ENCODE measurements at places on chromosomes 3 and 15.

GRCh38 chr3:140580746-140581145, 97.1 kb upstream of the TRIM42 start:
- peak; percentile 31 for DNase-seq

GRCh38 chr3:126295407-126295939, 61.7 kb downstream of the KLF15 start:
- DNase-seq, result no peak

DNA sequence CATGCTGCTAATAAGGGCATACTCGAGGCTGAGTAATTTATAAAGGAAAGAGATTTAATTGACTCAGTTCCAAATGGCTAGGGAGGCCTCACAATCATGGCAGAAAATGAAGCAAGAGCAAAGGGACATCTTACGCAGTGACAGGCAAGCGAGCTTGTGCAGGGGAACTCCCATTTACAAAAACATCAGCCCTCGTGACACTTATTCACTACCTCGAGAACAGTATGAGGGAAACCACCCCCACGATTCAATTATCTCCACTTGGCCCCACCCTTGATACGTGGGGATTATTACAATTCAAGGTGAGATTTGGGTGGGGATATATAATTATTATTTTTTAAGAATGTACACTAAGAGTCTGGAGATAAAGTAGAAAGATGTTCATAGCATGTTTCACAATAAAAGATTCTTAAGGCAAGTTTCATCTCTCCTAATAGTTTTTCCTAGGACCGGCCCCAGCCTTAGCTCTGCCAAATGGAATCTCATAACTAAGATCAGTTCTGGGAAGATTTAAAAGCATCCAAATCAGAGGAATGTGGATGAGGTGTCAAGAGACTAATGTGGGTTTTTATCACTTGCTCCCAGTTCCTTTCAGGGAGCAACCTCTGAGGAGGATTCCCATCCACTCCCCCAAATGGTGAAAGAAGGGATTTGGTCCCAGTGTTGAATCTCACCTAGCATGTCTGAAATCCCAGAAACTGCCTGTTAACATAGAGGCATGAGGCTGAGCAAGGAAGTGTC, 221.0 kb downstream of the ZMAT3 start:
- DNase-seq, result no peak

- DNase-seq, result no peak
These were observed 40.5 kb downstream of the HES1 start for GRCh38 chr3:194176274-194176991.

GRCh38 chr3:27565201-27565852, 81.1 kb upstream of the SLC4A7 start:
- DNase-seq, result no peak

- no peak for DNase-seq
These were observed 97.7 kb downstream of the ROBO2 start for GRCh38 chr3:77137559-77137958.

GRCh38 chr3:129577366-129577765, 29.1 kb downstream of the PLXND1 start:
- DNase-seq, result no peak

DNA sequence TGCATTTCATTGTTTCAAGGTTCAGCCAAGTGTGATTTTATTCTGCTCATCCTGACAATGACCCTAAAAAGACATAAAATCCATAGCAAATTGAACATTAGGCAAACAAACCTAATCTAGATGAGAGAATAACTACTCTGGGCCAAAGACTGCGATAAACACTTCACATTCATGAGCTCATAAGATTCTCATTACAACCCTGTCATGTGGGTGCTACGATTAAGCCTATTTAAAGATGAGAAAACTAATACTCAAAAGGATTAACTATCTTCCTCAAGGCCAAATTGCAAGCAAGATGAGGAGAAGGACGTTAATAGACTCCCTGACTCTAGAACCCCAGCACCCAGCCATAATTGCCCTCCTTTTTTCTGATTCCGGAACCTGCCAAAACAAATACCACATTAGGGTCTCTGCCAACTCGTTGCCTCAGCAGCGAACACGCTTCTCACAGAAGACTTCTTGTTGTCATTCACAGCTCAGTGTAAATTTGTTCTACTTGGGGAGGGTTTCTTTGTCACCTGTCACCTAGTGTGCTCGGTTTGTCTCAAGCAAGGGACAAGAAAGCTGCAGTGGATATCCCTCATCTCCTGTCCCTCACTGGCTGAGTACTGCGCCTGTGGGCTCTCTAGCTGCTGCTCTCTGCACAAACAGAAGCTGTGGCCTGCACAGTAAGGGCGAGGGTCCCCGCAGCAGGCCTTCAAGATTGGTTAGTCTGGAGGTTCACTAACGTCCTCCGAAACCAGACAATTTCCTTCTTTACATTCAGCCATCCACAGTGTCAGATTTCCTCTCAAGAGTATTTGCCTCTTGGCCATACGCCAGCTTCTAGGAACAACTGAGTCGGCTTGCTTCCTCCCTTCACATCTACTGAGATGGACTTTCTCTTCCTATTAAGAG, 200.0 kb upstream of the UBE2E2 start:
- DNase-seq, result no peak

GRCh38 chr3:51538115-51538458, 432 bp upstream of the RAD54L2 start:
- DNase-seq, result peak; percentile 53

DNA sequence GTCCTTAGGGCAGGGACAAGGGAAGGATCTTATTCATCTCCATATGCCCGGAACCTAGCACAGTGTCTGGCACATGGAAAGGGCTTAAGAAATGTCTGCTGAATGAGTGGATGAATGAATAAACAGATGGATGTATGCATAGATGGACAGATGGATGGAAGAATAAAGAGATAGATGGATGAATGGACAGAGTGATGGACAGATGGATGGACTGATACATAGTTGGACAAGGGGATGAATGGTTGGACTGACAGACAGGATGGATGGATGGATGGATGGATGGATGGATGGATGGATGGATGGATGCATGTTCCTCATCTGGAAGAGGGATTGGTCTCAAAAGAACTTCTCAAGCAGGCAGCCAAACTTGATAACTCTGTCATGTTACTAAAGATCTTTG, 177.6 kb downstream of the MEGF11 start:
- no peak for DNase-seq

- no peak for DNase-seq
These were observed 3.4 kb upstream of the ZBED2 start for GRCh38 chr3:111598552-111598951.

DNA sequence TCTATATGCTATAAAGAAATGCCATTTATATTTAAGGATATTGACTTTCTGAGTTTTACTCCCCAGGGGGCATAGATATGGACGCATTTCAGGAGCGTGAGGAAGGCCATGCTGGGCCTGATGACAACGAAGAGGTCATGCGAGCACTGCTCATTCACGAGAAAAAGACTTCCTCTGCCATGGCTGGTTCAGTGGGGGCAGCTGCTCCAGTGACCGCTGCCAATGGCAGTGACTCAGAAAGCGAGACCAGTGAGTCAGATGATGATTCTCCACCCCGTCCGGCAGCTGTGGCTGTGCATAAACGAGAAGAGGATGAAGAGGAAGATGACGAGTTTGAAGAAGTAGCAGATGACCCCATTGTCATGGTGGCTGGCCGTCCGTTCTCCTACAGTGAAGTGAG, 38.4 kb downstream of the GTF2E1 start:
- DNase-seq, result no peak

DNA sequence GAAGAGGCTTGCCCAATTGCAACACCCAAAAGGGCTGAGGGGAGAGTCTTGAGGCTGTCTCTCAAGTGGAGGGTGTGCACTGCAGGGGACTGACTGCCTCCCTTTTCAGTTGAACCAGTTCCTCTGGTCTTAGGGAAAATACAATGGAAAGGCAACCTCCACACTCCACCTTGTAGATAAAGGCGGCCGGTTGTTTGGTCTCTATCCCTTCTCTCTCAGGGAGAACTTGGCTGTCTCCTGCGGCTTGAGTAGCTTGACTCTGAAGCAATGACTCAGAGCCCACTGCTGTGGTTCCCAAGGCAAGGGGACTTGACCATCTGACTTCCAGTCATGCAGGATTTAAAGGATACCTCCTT, 143.2 kb upstream of the UMPS start:
- DNase-seq, result no peak

DNA sequence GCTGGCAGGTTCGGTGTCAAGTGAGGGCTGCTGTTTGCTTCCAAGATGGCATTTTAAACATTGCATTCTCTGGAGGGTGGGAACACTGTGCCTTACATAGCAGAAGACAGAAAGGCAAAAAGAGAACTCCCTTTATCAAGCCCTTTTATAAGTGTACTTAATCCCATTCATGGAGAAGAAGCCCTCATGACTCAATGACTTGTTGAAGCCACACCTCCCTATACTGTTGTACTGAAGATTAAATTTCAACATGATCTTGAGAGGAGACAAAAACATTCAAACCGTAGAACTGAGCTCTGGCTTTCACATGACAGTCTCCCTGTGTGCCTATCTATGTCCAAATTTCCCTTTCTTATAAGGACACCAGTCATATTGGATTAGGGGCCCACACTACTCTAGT, 443.4 kb upstream of the CDIN1 start:
- no peak for DNase-seq

- no peak for DNase-seq
These were observed 12.6 kb downstream of the MELTF start for GRCh38 chr3:197017003-197017402.

DNA sequence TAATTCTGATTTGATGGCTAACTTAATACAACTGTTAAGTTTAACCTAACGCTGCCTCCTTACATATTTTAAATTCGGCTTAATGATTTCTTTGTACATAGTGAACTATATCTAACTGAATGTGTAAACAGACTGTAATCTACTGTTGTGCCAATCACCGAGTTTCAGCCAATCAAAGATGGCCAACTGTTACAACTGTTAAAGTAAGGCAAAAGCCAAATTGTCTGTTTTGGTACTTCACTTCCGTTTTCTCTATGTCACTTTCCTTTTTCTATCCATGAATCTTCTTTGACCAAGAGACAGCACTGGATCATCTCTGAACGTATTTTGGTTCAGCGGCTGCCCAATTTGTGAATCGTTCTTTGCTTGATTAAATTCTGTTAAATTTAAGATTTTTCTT, 137.0 kb downstream of the LMLN start:
- no peak for DNase-seq

DNA sequence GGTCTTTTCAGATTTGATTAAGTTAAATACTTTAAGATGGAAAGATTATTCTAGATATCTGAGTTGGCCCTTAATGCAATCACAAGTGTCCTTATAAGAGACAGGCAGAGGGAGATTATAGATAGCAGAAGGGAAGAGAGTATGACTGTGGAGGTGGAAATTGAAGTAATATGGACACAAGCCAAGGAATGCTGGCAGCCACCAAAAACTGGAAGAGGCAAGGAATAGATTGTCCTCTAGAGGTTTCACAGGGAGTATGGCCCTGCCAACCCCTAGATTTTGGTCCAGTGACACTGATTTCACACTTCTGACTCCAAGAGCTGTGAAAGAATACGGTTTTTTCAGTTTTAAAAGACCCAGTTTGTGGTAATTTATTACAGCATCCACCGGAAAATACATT, 1498.7 kb upstream of the CADM2 start:
- DNase-seq, result no peak

DNA sequence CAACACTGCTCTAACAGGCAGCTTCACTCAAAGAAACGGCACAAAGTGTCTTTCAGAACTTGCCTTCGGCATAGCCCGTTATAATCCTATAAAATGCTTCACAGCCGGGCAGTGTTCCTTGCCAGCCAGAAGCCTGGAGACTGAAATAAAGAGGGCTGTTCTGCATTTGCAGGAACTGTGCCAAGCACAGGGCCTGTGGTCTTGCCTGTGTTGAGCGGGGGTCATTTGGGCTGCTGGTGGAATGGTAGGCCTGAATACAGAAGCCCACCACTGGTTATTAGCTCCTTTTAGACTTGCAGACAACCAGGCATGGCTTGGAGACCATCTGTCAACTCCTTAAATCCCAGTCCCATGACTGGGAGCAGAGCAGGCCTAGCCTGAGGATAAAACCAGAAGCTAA, 4.7 kb upstream of the ARHGEF3 start:
- DNase-seq, result no peak

GRCh38 chr3:170598091-170598502, 12.2 kb upstream of the SLC7A14 start:
- no peak for DNase-seq

DNA sequence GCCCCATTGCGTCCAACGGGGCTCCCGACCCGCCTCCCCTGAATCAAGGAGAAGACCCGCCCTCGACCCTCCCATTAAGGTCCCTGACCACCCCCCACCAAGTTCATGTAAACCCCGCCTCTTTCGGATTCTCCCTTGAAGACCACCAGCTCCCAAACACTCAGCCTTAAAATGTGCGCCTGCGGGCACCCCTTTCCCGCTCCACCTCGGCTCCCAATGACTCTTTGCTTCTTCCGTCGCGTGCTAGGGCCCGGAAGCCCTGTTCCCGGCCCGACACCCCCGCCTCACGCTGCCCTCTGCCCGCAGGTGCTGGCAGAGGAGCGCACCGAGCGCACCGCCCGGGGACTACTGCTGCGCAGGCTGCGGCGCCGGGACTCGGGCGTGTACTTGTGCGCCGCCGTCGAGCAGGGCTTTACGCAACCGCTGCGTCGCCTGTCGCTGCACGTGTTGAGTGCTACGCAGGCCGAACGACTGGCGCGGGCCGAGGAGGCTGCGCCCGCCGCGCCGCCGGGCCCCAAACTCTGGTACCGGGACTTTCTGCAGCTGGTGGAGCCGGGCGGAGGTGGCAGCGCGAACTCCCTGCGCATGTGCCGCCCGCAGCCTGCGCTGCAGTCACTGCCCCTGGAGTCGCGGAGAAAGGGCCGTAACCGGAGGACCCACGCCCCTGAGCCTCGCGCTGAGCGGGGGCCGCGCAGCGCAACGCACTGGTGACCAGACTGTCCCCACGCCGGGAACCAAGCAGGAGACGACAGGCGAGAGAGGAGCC, 2.7 kb upstream of the LSMEM2 start:
- DNase-seq, result no peak

DNA sequence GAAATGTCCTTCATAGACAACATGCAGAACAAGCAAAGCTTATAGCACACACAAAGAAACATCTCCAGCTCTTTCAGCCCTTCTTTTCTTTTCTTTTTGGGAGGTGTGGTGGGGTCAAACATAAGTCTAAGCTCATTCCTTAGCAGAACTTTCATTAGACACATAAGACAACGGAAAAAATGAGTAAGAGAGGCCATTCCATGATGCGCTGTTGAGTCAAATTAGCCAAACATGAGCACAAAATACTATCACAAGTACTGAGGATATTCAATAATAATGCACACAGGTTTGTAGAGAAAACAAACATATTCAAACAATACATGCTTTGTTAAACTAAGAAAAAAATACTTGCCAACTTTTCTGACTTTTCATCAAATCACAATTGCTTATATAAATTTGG, 83.0 kb downstream of the PLOD2 start:
- no peak for DNase-seq

Measured in kidney glomerular epithelial cell (primary cell).